K562 (cell line): ENCODE measurements at places on chromosomes 2 and 18. TPM values are rescaled to one million over a fixed set of nuclear protein-coding genes. Genes with fewer than 3 reads are reported as not detected.

Gene C2orf80
- not detected in 2 replicates for total RNA-seq

Gene CNGA3
- total RNA-seq: not detected in 2 replicates

Gene VWA3B
- not detected in 2 replicates for total RNA-seq

Gene OLA1
- 207 and 216 TPM in 2 replicates for total RNA-seq

Gene PLA2R1
- total RNA-seq: not detected in 2 replicates

Gene PMAIP1
- 17.3 and 17.6 TPM in 2 replicates for total RNA-seq
